ENCODE measurements at places on chromosomes 3 and 15.

- H3K4me3 ChIP-seq = no peak overlapping the region
- DNase-seq = no peak
- no peaks in the 10 kb centered on the region for H3K4me1 ChIP-seq
- H3K36me3 ChIP-seq = no peaks in the 10 kb centered on the region
- H3K27me3 ChIP-seq = no peaks in the 10 kb centered on the region
These were observed 353.1 kb upstream of the BCHE start for GRCh38 chr3:166190360-166190759.

DNA sequence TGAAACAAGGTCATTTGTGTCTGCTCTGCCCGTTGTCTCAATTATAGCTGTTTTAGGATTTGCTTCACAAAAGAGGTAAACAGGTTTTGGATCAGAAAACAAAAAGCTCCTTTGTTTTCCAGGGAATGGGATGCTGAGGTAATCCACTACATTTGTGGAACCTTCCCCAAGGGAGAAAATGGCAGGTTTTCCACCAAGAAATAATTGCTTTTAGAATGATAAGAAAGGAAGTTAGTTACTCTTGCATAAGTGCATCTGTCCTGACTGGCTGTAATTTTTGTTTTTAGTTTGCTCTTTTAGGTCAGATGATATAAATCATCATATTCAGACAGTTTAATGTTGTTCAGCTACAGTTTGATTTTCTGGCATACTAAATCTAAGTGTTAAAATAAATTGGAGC lies 198.5 kb upstream of the COL8A1 start:
- no peaks in the 10 kb centered on the region for H3K4me1 ChIP-seq
- no peaks in the 10 kb centered on the region for H3K36me3 ChIP-seq
- no peak overlapping the region for H3K4me3 ChIP-seq
- no peaks in the 10 kb centered on the region for H3K27me3 ChIP-seq
- no peak overlapping the region for H3K27ac ChIP-seq

DNA sequence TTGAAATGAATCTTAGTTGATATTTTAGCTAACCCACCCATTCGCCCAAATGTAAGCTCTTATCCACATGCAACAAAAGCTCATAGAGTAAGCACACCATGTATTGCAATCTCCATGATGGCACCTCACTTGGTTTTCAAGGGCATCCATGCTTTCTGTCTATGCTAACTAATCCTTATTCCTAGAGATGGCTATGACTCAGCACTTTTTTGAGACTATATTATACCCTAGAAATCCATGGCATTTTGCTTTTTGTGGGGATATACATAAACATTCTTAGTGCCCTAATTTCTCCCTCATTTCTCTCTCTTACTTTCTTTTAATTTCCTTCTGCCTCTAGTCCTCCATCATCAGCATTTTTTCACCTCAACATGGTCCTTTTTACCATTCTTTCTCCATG lies 168.5 kb upstream of the STT3B start:
- no peaks in the 10 kb centered on the region for H3K36me3 ChIP-seq
- DNase-seq = no peak
- no peak overlapping the region for H3K4me3 ChIP-seq
- H3K27me3 ChIP-seq = no peaks in the 10 kb centered on the region
- H3K27ac ChIP-seq = no peak overlapping the region

- peaks cover 3% of the 10 kb centered on the region for H3K36me3 ChIP-seq
- H3K4me1 ChIP-seq = peaks cover 31% of the 10 kb centered on the region
- no peak overlapping the region for H3K4me3 ChIP-seq
- H3K27me3 ChIP-seq = peaks cover 5% of the 10 kb centered on the region
- H3K27ac ChIP-seq = no peak overlapping the region
These were observed 1.5 kb downstream of the UMPS start for GRCh38 chr3:124731760-124732159.

Measured in immature natural killer cell (primary cell).